ENCODE measurements at places on chromosomes 13 and 19.

DNA sequence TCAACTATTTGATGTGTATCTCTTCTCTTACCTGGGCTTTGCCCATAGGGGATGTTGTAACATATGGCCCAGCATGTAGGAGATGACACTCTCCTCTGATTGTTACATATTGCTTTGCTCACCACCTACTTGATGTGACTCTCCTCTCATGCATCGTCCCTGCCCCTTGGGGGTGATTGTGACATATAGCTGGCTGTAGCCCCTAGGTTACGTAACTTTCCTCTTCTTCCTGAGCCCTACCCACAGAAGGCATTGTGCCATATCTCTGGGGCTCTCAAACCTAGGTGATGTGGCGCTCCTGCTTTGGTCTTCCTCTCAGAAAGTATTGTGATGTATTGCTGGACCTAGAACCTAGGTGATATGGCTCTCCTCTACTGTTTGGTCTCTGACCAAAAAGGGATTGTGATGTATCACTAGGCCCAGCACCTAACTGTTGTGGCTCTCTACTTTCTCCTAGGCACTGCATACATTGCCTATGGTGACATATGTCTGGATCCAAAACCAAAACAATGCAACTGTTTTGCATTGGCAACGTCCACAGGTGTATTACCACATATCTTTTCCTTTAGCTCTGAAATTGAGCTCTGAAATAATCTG, 71.9 kb upstream of the ZNF724 start:
- DNase-seq, result no peak

GRCh38 chr13:113589961-113590339, 5.4 kb downstream of the TFDP1 start:
- no peak for DNase-seq

GRCh38 chr13:67147342-67148133, 82.6 kb downstream of the PCDH9 start:
- no peak for DNase-seq

GRCh38 chr13:114222461-114222968, 12.2 kb upstream of the CDC16 start:
- no peak for DNase-seq

DNA sequence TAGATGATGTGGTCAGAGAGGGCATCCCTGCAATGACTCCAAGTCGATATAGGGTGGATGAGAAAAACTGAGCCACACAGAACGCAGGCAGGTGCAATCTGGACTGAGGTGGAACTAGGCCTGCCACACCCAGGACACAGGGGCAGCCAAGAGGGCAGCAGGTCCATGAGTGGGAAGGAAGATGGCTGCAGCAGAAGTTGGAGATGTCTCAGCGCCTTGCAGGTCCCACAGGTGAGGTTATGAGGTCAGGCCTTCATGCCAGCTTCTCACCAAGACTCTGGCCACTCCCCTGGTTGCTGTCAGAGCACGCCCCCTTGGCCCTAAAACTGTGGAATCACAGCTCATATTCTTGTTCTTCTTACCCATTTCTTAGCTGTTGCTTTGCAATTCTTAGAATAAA, 147.7 kb upstream of the VSTM2B start:
- no peak for DNase-seq

DNA sequence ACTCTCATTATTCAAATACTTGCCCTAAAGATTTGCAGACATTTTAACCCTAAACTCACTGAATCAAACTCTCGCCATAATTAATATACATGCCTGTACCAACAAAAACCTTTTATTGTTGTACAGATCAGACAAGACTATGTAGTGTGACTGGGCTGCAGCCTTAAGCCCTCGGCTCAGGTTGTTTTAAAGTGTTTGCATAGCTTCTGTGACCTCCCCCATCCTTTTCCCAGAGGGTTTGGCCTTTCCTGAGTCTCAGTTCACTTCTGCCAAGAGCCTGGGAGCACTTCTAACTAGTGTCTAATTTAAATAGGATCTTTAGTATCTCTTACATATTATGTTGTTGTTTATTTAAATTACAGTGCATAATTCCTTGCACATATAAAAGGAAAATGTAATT, 158.2 kb downstream of the HS6ST3 start:
- DNase-seq, result no peak
